ENCODE measurements at places on chromosomes 4 and X.

DNA sequence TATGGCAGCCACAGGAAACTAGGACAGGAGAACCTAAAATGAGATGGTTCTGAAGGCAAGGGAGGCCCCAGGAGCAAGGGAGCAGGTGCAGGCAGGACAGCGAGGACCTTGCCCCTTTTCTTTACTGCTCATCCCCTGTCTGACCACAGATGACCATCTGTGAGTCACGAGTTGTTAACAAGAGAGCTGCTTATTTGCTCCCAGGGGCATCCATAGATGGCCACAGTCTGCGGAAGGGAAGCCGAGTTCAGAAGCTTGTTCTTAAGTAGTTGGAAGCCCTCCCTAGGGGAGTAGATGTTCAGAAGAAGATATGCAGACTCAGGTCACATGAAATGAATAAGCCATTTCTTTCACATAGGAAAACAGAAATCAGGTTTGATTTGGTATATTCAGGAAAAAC, 69.4 kb downstream of the EVC2 start:
- no peak for DNase-seq

DNA sequence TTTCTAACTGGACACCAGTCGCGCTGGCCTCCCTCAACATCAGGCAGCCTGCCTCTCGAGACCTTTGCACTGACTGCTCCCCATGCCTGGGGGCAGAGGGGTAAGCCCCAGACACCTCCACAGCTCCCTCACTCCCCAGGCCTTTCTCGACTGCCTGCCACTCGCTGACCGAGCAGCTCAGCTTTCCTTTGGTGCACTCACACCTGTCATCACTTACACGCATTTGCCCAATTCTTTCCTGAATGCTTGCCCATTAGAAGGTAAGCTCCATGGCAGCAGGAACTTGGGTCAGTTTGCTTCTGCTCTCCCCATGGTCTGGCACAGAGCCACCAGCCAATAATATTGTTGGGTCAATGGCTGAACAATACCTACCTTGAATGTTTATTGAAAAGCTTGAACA, 32.2 kb upstream of the PROM1 start:
- no peak for DNase-seq

DNA sequence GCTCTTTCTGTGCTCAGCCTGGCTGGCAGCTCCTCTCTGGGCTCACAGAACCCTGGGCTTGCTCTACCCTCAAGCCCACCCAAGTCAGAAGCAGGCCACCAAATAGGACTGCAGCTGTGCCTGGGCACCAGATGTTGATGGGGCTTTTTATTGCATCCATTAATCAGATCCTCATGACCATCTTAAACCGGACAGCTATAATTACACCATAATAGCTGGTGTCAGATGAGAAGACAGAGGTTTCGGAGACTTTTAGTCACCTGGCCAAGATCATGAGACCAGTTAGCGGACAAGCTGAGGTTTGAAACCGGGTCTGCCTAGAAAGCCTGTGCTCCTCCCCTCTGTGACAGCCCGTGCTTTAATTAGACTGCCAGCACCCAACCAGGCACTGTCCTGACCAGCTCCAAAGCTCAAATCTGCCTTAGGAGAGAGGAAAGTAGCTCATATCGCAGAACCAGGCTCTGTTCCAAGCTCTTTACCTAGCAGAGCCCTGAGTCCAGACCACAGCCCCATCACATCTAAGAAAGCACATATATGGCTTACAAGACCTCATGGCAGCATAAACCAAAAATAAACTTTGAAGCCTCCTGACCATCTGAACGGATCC, 88.9 kb downstream of the JAKMIP1 start:
- DNase-seq, result no peak

DNA sequence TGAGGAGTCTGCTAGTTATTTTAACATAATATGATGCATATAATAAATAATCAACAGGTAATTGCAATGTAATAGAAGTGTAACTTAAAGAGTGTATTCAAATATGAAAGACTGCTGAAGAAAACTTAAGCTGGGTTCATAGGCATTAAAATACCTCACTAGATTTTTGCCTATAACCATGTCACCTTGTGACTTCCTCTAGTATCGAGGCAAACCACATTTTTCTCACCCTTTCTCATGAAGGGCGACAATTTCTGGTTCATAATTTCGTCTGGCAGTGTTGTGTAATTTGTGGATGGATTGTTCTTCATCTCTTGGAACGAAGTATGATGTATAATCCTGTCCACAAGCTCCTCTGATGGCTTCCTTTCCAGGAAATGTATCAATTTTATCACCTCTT, 16.0 kb downstream of the SULT1E1 start:
- DNase-seq, result no peak
